ENCODE measurements at places on chromosomes 1 and 21. TPM values are rescaled to one million over a fixed set of nuclear protein-coding genes. Genes with fewer than 3 reads are reported as not detected.

DNA sequence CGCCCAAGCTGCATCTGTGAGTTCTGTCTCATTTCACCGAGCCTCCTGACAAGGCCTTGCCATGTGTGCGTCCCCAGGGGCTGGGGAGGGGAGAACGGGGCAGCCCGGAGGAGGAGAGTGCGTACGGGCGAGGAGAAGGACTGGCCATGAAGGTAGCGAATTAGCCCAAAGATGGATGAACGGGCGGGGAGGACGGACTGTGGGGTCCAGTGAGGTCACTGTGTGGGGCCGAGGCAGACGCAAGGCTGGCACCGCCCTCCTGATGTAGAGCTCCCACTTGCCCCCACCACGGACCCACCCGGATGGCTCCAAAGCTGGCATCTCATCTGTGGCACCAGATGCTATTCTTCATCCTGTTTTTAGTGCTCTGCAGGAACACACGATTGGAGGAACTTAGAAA, 330.4 kb downstream of the AJAP1 start:
- DNase-seq = no peak
- H3K27me3 ChIP-seq = no peaks in the 10 kb centered on the region
- H3K27ac ChIP-seq = no peak overlapping the region
- no peaks in the 10 kb centered on the region for H3K4me1 ChIP-seq
- no peaks in the 10 kb centered on the region for H3K36me3 ChIP-seq

GRCh38 chr1:33758698-33759097, 105.2 kb upstream of the HMGB4 start:
- peaks cover 15% of the 10 kb centered on the region for H3K27me3 ChIP-seq
- peaks cover 5% of the 10 kb centered on the region for H3K4me1 ChIP-seq
- no peak overlapping the region for H3K4me3 ChIP-seq
- no peaks in the 10 kb centered on the region for H3K36me3 ChIP-seq
- no peak for DNase-seq
- H3K27ac ChIP-seq = no peak overlapping the region

GRCh38 chr1:231312432-231312788, 25.2 kb downstream of the EXOC8 start:
- peaks cover 3% of the 10 kb centered on the region for H3K4me1 ChIP-seq
- H3K27ac ChIP-seq = no peak overlapping the region
- H3K4me3 ChIP-seq = no peak overlapping the region
- H3K36me3 ChIP-seq = no peaks in the 10 kb centered on the region

The SIPA1L2 gene
- total RNA-seq = 12.5 TPM

The SGIP1 gene
- 0.15 TPM for total RNA-seq

The PRKAA2 gene
- total RNA-seq = 1.6 TPM

The TCEA3 gene
- total RNA-seq = 3.7 TPM
